ENCODE measurements at places on chromosomes 3 and 15.
A peak's percentile ranks its signal among the peaks of the same experiment; 100 is the strongest.

- DNase-seq = no peak
These were observed 31.7 kb upstream of the MNS1 start for GRCh38 chr15:56496635-56497034.

- no peak for DNase-seq
These were observed 683 bp downstream of the PPM1M start for GRCh38 chr3:52246264-52246620.

- no peak for DNase-seq
These were observed 37.9 kb downstream of the MYO5C start for GRCh38 chr15:52257734-52258062.

- DNase-seq = no peak
These were observed 66.9 kb downstream of the TLE3 start for GRCh38 chr15:70030851-70031250.

DNA sequence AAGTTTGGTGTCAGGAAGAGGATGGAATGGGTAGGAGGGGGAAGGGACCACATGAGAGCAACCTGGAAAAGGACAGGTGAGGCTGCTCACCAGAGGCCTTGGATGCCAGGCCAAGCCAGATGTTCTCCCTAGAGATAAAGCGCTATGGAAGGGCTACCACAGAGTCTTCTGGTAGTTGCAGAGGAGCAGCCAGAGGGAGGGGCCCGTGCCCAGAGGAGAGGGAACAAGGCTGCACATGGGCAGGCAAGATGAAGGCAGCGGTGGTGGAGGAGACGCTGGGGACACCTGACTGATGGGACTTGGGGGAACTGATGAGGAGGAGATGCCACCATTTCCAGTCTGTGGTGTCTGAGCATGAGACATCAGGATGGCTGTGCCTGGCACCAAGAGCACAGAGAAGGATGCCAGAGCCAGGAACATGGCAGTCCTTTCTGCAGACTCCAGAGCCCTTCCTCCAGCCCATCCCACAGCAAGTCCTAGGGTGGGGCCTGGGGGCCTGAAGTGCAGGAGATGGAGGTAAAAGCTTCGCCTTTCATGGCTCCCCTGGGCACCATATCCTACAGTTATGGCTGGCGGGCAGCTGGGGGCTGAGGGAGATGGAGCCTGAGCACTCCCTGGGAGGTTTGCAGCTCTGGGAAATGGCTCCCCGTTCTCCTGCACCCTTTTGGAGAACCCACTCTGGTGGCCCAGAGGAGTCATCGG is 103.0 kb downstream of the ETFA start:
- DNase-seq = no peak

DNA sequence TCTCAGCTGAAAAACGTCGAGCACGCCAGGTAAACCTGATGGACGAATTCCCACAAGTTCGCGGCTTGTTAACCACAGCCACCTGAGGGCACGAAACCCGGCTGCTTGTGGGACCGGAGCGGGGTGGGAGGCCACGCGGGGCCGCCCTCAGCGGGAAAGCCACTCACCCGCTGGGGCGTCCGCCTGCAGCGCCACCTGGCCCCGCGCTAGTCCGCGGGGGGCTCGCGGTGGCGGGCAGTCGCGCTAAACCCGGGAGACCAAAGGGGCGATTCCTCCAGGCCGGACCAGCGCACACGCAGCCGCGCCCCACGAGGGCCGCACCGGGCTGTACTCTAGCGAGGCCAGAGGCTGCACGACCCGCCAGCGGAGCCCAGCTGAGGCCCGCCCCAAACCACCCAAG is 15.7 kb upstream of the CFAP161 start:
- DNase-seq = no peak

GRCh38 chr3:14452740-14453710 is 50.6 kb downstream of the SLC6A6 start:
- peak; percentile 41 for DNase-seq

DNA sequence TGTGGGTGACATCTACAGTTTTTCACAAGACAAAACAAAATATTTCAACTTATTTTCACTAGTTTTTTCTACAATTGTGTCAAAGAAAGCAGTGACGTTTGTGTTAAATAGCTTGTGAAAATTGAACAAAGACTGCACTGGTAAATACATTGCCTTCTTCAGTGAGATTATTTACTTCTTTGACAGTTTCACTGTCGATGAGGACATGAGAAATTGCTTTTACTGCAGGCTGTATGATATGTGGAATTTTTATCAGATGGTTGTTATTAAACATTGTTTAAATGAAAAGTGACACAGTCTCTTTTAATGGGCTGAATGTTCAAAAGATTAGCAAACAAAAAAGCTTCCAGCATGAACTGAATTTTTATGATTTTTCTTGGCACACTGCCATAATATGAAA is 773.9 kb upstream of the CADM2 start:
- no peak for DNase-seq

GRCh38 chr3:170296703-170297102 is 60.8 kb upstream of the SKIL start:
- no peak for DNase-seq

DNA sequence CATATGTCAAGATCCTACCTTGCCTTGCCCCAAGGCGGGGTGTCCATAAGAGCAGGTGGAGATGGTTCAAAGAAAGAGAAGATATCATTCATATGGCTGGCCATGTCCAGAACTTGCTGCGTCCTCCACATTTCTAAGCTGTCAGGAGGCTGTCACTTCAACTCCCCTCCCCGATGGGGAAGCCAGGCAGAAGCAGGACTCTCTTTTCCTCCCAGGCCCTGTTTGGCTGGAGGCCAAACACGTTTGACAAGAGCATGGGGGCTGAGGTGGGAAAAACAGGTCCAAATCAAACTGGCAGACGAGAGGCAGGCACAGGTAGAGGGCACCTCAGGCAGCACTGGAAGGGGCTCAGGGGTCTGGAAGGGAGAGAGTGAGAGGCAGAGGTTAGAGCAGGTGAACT is 37.7 kb downstream of the MESD start:
- no peak for DNase-seq

- DNase-seq = no peak
These were observed 2.7 kb downstream of the RPL15 start for GRCh38 chr3:23919628-23920027.

GRCh38 chr15:96349857-96350720 is 19.6 kb downstream of the NR2F2 start:
- DNase-seq = no peak

GRCh38 chr3:122233101-122233952 is 49.9 kb downstream of the CASR start:
- DNase-seq = no peak

- DNase-seq = no peak
These were observed 3.4 kb downstream of the KIF23 start for GRCh38 chr15:69417581-69417980.

GRCh38 chr3:122200661-122201060 is 17.2 kb downstream of the CASR start:
- no peak for DNase-seq
